ENCODE measurements at places on chromosomes 3 and 15.

DNA sequence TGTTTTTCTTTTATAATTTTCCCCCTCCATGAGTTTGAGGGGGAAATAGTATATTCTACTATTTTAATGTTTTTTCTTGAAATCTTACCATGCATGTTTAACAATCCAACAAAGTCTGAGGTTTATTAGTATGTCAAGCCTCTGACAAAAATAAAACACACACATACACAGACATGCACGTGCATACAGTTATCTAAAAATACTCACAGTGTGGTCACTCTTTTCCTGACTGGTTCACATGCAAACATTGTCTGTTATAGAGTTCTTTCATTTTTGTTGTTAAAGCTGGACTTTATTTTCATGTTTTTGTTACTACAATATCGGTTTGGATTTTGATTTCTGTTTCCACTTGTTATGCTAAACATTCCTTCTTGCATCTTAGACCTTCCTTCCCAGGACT is 236.6 kb downstream of the MFSD1 start:
- no peak for DNase-seq

DNA sequence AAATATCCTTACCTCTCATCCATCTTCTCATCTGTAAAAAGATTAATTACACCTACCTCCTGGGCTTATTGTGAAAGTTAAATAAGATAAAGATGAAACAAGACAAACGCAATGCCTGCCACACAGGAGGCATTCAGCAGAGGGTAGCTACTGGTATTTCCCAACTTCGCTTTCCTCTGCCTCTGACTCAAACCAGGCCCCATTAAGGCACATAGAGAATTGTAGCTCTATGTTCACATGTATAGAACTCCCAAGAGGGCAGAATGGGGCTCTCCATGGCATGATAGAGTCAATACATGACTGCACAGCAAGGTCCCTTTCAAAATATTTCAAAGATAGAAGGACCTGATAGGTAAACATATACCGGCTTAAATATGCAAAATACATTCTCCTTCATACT is 1.4 kb downstream of the LYSMD2 start:
- DNase-seq: no peak

DNA sequence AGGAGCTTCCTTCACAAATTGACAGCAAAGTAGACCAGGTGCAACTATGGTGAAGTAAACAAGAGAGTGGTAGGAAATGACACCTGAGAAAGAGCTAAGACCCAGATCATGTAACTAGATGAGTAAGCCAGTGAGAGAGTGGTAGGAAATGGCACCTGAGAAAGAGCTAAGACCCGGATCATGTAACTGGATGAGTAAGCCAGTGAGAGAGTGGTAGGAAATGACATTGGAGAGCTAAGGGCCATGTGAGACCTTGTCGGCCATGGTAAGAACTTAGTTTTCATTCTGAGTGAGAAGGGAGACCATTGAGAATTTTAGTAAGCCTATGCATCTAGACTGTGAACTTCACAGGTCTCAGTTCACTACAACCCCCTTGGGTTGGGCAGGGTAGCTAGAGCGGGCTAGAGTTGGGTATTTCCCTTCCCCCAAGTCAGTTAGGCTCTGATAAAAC is 5.4 kb upstream of the SENP7 start:
- DNase-seq: peak; percentile 40

GRCh38 chr3:133944641-133945380 is 49.1 kb upstream of the RAB6B start:
- DNase-seq: no peak

DNA sequence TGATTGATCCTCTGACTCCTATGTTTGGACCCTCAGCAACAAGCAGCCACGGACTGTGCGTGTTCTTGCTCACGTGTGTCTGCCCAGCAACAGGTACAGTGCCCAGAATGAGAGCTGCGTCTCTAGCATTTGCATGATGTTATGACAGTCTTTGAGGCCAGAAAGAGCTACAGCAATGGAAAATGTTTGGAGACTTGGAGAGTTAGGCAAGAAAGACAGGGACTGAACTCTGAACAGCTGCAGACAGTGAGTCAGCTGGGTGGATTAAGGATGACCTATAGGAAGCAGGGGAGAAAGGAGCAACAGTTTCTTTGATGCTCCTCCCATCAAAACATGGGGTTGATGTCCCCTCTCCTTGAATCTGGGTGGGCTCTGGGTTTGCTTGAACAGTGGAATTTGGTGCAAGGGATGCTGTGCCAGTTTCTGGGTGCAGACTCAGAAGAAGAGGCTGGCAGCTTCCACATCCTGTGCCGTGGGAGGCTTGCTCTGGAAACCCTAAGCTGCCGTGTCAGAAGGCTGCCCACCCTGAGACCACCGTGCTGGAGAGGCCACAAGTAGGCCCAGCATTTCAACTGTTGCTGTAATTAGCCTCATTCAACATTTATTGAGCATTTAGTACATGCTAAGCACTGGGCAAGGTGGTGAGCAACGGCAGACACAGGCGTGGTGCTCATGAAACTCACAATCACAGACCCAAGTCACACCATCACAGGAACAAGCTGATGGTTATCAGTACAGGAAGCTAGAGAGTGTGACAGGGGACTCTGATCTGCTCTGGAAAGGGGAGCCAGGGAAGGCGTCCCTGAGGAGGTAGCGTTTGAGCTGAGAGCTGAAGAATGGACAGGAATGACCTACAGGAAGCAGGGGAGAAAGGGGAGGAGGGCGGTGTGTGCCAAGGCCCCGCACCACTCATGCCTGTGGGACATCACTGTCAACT is 21.7 kb downstream of the CCR9 start:
- no peak for DNase-seq

DNA sequence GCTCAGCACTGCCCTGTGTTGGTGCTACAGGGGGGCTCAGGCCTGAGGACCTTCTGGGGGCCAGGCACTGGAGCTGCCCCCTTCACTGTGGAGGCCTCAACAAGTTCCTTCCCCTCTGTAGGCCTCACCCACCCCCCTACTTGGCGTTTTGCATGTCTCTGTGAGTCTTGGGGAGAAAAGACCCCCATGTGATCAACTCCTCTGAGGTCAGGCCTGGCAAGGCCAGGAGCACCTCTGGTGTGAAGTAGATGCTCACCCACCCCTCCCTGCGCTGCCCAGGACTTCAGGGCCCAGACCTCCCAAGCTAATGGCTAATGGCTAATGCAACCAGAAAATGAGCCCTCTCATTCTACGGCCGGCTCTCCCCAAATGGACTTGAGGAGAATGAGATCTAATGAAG is 34.2 kb upstream of the CHRNB4 start:
- DNase-seq: no peak

- DNase-seq: no peak
Measured at GRCh38 chr15:44695294-44695693, 15.8 kb downstream of the PATL2 start.

GRCh38 chr15:64044300-64045100 is 1.8 kb downstream of the DAPK2 start:
- no peak for DNase-seq

DNA sequence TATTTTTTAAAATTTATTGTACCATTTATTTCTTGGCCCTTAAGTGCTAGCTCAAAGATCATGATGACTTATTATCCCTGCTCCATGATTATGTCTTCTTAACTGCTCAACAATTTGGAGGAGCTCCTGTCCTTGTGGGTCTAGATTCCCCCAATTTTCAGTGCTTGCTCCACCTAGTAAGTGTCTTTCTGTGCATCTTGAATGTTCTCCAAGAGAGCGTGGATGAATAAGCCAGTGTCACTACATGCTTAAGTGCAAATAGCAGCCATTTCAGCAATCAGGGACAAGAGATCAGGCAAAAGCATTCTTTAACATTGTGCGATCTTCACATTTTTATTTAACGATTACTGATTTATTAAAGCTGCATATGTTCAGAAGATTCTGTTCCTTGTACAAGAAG is 99.4 kb downstream of the ALCAM start:
- DNase-seq: no peak

DNA sequence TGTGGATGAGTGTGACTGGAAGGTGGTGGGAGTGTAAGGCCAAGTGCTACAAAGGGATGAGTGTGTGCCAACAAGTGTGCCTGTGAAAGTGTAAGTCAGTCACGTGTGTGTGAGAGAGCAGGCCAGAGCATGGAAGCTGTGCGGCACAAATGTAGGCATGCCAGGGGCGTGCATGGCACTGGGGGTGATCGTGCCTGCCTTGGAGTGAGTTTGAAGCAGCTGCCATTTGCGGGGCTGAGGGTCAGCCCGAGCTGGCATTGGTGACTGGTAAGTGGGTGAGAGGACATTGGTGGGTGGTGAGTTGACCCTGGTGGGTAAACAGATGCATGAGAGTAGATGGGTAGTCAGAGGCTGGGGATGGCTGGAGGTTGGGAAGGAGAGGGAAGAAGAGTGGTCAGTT is 24.5 kb downstream of the CD276 start:
- DNase-seq: no peak

GRCh38 chr15:92009162-92009561 is 155.7 kb downstream of the SLCO3A1 start:
- no peak for DNase-seq

DNA sequence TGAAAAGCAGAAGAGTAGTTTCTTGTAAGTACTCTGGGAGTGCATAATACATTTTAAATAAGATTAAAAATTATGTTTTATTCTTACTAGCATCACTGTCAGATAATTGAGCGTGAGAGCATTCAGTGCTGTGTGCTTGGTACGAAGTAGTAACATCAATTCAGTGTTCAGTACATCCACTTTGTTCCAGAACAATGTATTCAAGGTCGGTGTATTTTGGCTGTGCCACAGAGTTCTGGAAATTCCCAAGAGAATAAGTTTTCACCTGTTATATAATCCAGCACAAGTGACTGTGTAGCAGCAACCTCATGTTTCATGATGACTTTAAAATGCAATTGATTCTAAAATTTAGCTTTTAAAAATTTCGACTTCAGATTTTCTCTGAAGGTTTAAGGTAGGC is 130.6 kb downstream of the IGF1R start:
- no peak for DNase-seq

- no peak for DNase-seq
Measured at GRCh38 chr3:8276056-8276455, 225.6 kb upstream of the LMCD1 start.

DNA sequence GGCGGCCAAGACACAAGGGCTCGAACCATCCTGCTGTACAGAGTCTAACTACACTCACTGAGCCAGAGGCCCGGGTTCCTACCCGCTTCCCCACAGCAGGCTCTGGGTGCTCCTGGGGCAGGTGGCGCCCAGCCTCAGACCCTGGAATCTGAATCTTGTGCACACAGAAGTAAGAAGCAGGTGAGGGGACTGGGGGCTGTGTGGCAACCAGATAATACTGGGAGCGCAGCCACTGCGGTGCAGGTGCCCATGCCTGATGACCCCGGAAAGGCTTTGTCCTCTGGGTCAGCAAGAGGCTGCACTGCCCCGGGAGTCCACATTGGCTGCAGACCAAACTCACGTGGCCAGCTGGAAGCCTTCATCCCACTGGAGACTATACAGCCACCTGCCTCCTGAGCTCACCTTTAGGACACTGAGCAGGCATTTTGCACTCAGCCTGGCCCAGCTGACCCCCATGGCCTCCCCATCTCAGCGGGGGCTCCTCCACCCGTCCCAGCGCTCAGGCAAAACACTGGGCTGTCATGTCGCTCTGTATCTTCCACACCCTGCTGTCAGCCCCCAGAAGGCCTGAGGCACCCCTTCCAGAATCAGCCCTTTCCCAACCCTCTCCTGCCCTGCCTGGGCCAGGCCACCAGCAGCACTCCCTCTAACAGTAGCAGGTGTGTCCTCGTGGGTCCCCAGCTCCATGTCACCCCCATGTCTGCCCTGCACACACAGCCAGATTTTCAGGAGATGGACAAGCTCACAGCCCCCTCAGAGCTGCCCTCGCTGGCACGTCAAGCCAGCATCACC is 101.0 kb upstream of the IQSEC1 start:
- DNase-seq: no peak

DNA sequence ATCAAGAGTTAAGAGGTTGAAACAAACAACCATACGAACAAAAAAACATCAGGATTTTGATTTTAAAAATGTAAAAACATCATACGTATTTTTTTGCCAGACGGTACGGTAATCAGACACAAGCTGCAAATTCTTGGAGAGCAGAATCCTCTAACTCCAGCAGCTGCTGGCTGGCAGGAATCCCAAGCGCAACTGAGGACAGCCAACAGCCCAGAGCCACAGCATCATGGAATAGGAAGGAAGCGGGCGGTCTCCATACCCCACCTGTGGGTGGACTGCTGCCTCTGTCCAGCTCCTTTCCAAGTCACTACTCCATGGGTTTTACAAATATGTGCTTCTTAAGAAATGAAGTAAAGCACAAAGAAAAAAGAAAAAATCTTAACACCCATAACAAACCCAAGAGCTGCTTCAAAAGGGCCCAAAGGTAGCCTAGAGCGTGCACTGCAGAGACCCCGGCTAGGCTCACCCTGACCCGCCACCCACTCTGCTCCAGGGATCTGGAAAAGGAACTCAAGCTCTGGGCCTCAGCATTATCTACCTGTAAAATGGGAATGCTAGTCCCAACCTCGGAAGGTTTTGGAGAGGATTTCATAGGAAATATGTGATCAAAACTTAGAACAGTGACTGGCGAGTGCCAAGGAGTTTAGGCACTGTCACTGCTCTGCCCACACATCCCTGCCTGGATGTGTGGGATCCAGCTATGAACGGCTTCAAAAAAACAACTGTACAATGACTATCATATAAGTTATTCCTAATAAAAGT is 33.4 kb downstream of the ZXDC start:
- no peak for DNase-seq

GRCh38 chr3:53384465-53385423 is 37.4 kb upstream of the DCP1A start:
- DNase-seq: no peak
